ENCODE measurements at places on chromosomes 13 and 19.

DNA sequence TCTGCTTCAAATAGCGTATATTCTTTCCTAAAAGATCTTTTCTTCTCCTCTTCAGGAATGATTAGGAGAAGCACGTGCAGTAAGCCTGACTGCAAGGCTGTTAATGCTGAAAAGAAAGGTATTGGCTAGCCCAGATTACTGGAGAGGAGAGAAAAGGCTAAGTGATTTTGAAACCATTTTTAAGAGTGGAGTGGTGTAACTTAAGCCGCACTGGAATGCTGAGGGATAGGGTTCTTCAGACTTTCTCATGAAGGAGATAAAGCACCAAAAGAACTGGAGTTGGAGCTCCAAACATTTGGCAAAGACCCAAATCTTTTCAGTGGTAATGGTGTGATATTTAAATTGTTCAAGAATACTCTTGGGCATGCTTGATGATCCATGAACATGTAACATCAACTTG lies 388.3 kb downstream of the COG6 start:
- no peak for DNase-seq

DNA sequence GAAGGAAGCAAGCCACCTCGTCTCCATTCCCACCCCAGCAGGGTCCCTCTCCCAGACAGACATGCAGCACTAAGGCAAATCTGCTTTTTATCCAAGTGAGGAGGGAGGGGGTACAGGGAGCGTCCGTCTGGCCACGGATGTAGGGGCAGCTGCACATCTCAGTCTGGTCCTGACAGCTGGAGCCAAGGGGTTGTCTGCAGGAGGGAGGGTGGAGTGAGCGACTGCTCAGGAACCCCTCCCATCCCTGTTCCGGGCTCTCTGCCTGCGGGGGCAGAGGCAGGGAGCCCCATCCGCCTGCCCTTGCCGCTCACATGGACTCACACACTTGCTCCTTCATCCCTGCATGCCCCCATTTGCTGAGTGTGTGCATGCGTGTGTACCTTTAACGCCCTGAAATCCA lies 2.5 kb downstream of the TMEM190 start:
- no peak for DNase-seq

GRCh38 chr13:86563308-86563707 lies 764.1 kb upstream of the SLITRK6 start:
- DNase-seq = no peak

DNA sequence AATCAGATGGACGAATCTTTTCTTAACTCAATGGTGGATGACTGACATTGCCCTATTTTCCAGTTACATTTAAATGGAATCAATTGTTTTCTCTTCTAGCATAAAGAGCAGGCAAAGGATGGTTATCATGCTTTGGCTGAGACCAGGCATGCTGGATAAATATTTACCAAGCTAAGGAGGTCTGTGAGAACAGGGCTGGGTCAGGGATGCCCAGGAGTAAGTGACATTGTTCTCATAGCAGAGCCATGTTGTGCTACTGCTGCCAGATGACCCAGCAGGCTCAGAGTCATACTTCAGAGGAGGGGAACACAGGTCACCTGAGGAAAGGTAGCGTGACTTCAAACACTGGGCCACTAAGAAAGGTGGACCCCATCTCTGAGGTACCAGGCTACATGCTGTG lies 116.0 kb upstream of the RNF113B start:
- no peak for DNase-seq

DNA sequence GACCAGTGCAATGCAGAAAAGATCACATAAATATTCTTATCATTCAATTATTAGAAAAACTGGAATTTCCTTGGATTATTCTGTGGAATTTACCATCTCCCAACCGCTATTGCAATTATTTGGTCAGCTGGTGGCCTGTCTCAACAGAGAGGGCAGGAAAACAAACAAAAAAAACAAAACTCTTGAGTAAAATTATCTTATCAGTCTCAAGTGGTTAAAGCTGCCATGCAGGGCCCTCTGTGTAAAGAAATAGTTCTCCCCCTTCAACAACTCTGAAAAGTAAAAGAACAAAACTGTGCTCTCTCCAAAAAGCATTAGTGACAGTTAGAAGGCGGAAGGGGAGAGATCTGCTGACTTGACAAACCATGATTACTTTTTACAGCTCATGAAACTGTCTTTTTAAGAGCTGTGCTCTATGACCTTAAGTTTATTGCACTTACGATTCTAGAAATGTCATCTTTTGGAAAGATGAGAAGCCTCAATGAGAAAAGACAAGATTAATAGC lies 152.3 kb downstream of the DLEU7 start:
- no peak for DNase-seq

- no peak for DNase-seq
Measured at GRCh38 chr13:97369261-97369893, 64.6 kb upstream of the RAP2A start.

- no peak for DNase-seq
Measured at GRCh38 chr19:16726916-16727315, 7.3 kb downstream of the NWD1 start.

GRCh38 chr13:48176781-48177180 lies 56.2 kb upstream of the ITM2B start:
- DNase-seq = no peak

GRCh38 chr13:37187621-37188020 lies 82.2 kb upstream of the CSNK1A1L start:
- no peak for DNase-seq

All from activated CD4-positive, alpha-beta T cell treated with anti-CD3 and anti-CD28 coated beads for 1 hour (primary cell).